ENCODE measurements at places on chromosomes 4 and X.

GRCh38 chr4:15971068-15971801 is 8.3 kb upstream of the FGFBP2 start:
- no peaks in the 10 kb centered on the region for H3K4me1 ChIP-seq
- peaks cover 2% of the 10 kb centered on the region for H3K36me3 ChIP-seq
- H3K27me3 ChIP-seq, result peaks cover 14% of the 10 kb centered on the region
- DNase-seq, result no peak

GRCh38 chrX:40298572-40299479 is 201.1 kb upstream of the BCOR start:
- peaks cover 3% of the 10 kb centered on the region for H3K27me3 ChIP-seq
- no peak overlapping the region for H3K27ac ChIP-seq
- no peak overlapping the region for H3K4me3 ChIP-seq

- no peaks in the 10 kb centered on the region for H3K36me3 ChIP-seq
- no peaks in the 10 kb centered on the region for H3K4me1 ChIP-seq
- H3K4me3 ChIP-seq, result no peak overlapping the region
- H3K27ac ChIP-seq, result no peak overlapping the region
Observed at GRCh38 chrX:117063224-117063623, 600.4 kb upstream of the CT83 start.

DNA sequence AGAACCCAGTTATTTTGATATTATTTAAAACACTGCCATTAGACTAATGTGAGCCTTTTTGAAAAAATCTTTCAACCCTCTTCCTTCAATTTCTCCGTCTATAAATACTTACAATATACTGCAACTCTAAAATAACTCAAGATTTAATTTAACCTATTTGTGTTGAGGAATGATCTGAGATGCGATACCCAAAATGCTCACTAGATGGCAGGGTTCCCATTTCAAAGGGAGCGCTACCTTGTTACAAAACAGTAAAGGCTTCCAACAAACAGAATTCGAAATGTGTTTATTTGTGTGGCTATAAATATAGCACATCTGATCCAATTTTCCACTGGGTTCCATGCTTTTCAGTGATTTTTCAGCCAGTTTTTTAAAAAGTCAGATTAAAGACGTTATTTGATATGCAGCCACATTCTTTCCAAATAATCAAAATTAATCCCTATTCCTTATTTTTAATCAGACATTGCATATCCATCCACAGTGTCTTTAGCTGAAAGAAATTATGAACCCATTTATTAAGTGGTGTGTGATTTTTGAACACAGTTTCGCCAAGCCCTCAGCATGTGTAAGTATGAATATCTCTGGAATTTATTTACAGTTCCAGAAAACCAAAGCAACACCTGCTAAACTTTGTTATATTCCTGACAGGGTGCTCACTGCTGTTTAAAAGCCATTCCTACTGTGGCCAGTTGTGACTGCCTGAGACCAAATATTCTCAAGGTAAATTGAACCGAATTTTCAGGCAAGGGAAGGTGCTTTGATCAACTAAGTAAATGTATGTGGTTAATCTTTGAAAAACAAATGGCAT is 668.0 kb upstream of the LCORL start:
- no peaks in the 10 kb centered on the region for H3K36me3 ChIP-seq
- H3K4me3 ChIP-seq, result no peak overlapping the region
- no peak overlapping the region for H3K27ac ChIP-seq
- H3K27me3 ChIP-seq, result peaks cover 2% of the 10 kb centered on the region
- no peaks in the 10 kb centered on the region for H3K4me1 ChIP-seq

DNA sequence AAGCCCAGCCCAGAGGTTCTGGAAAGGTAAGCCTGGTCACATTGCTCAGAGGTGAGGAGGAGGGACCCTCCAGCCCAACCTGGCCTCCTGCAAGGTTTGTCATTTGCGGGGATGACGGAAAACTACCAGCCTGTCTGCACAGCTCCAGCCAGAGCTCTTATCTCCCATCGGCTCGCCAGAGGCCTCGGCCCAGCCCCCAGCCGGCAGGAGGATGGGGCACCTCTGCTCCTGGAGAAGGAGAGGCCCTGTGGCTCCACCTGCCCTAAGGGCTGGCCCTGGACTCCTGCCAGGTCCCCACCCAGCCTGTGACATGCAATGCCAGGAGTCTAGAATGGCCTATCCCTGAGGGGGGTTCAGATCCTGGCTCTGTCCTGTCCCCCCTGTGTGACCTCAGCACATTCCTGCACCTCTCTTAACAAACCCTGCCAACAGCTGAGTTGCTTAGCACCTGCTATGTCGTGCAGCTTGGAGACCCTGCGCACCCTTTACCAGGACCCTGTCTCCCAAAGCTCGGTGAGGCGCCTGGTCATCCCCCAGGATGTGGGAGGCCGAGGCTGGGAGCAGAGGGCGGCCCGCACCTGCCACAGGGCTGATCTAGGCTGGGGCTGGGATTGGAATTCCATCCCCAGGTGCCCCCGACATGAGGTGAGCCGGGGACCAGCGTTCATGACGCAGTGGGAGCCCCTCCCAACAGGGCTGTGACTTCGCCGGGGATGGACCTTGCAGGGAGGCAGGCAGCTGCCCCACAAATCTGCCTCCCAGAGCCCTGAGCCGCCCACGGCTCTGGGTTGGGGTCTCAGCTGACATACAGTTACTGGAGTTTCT is 14.4 kb downstream of the ADRA2C start:
- H3K4me3 ChIP-seq, result no peak overlapping the region
- no peak for DNase-seq
- no peaks in the 10 kb centered on the region for H3K36me3 ChIP-seq
- H3K27me3 ChIP-seq, result no peaks in the 10 kb centered on the region

GRCh38 chr4:32485956-32486355 is 1765.8 kb downstream of the PCDH7 start:
- H3K36me3 ChIP-seq, result no peaks in the 10 kb centered on the region
- H3K27me3 ChIP-seq, result no peaks in the 10 kb centered on the region
- H3K4me3 ChIP-seq, result no peak overlapping the region
- H3K4me1 ChIP-seq, result no peaks in the 10 kb centered on the region
- no peak for DNase-seq
- no peak overlapping the region for H3K27ac ChIP-seq

DNA sequence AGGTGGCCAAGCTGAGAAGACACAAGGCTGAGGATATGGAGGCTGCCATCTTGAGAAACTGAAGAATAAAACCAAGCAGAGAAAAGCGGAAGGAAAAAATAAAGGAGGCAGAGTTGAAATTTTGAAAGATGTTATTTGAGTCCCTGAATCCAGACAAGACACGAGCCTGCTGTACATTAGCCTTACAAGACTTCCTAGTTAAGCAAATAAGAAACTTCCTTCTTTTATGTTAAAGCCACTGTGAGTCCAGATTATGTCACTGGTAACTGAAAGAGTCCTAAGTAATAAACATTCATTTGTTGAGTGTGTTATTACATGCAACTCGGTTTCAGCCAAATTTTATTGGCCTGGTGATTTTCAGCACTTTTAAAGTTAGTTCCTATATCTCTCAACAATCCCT is 30.4 kb downstream of the DRD5 start:
- no peak overlapping the region for H3K27ac ChIP-seq
- no peak overlapping the region for H3K4me3 ChIP-seq
- no peak for DNase-seq
- H3K36me3 ChIP-seq, result peaks cover 3% of the 10 kb centered on the region

DNA sequence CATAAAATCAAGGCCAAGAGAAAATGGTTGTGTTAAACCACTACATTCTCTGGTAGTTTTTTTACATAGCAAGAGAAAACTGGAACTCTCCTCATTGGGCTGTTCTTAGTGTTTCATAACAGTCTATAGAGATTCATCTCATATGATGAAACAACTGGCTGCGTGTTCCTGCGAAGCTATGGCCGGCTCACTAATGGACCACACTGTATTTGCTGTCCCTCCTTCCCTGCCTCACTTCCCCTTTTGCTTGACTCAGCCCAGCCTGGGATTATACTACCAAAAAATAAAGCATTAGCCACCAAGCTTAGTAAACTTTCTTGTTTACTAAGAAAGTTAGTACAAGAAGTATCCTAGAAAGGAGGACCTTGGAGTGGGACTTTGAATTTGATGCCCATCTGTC is 31.6 kb upstream of the LSM6 start:
- no peak overlapping the region for H3K27ac ChIP-seq
- H3K36me3 ChIP-seq, result no peaks in the 10 kb centered on the region
- no peak overlapping the region for H3K4me3 ChIP-seq
- H3K27me3 ChIP-seq, result peaks cover 6% of the 10 kb centered on the region
- no peaks in the 10 kb centered on the region for H3K4me1 ChIP-seq
- DNase-seq, result no peak

GRCh38 chr4:110876866-110877265 is 254.0 kb upstream of the PITX2 start:
- no peaks in the 10 kb centered on the region for H3K36me3 ChIP-seq
- H3K27ac ChIP-seq, result no peak overlapping the region
- no peaks in the 10 kb centered on the region for H3K27me3 ChIP-seq
- no peak overlapping the region for H3K4me3 ChIP-seq

GRCh38 chr4:169133932-169134331 is 123.9 kb upstream of the CBR4 start:
- H3K36me3 ChIP-seq, result no peaks in the 10 kb centered on the region
- H3K27ac ChIP-seq, result no peak overlapping the region
- peaks cover 7% of the 10 kb centered on the region for H3K27me3 ChIP-seq
- DNase-seq, result no peak

DNA sequence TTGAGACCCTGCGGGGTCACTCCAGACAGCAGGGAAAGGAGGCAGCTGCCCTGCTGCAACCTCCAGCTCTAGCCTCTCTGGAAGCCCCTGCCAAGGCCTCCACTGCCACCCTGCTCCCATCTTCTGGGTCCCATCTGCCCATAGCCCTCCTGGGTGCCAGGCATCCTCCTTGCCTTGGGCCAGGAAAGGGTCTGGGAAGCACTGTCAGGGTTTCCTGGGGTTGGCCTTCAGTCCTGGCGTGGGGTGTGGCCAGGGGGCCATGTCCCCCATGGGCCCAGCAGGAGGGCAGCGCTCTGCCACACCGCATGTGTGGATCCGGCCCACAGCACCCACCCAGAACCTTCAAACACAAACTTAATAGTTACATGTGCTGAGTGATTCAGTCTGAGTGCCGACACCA is 3.4 kb upstream of the CPLX1 start:
- no peak overlapping the region for H3K27ac ChIP-seq
- H3K4me3 ChIP-seq, result no peak overlapping the region
- DNase-seq, result no peak
- H3K4me1 ChIP-seq, result peaks cover 6% of the 10 kb centered on the region
- no peaks in the 10 kb centered on the region for H3K36me3 ChIP-seq

DNA sequence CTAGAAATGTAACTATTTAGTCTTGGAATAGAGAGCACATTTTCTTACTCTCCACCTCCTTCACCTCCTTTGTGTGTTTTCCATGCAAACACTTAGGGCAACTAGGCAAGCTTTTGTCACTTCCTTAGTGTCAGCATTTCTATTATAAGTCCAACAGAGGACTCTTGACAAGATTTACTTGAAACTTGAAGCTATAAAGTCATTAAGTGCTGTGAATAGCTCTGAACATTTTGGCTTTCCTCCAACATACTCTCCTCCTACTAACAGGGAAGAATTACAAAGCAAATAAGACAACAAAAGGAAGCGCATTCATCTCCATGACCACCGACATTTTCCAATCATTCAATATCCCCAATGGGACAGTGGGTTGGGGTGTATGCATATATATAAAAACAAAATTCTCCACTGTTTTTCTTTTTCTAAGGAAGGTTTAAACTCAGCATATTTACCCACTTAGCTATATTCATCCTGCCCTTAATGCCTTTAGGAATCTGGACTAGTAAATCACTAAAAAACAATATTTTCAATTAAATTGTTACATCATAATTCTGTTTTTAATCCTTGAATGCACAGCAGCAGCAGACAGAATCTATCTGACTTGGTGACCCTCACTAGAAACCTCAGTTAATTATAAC is 264.6 kb downstream of the SNCA start:
- no peak for DNase-seq
- no peak overlapping the region for H3K4me3 ChIP-seq
- peaks cover 8% of the 10 kb centered on the region for H3K27me3 ChIP-seq
- H3K4me1 ChIP-seq, result no peaks in the 10 kb centered on the region
- no peak overlapping the region for H3K27ac ChIP-seq

GRCh38 chrX:66074920-66075879 is 35.3 kb upstream of the VSIG4 start:
- H3K27me3 ChIP-seq, result no peaks in the 10 kb centered on the region
- peak overlapping the region; percentile 83 for H3K4me3 ChIP-seq
- H3K36me3 ChIP-seq, result peaks cover 16% of the 10 kb centered on the region
- H3K4me1 ChIP-seq, result peaks cover 20% of the 10 kb centered on the region
- peak; percentile 42 for DNase-seq

- no peak overlapping the region for H3K4me3 ChIP-seq
- H3K4me1 ChIP-seq, result no peaks in the 10 kb centered on the region
- H3K36me3 ChIP-seq, result no peaks in the 10 kb centered on the region
- H3K27me3 ChIP-seq, result peaks cover 7% of the 10 kb centered on the region
- no peak overlapping the region for H3K27ac ChIP-seq
Observed at GRCh38 chr4:99723612-99724011, 66.0 kb upstream of the C4orf54 start.

GRCh38 chrX:63350465-63350877 is 661 bp downstream of the SPIN4 start:
- peak overlapping the region; percentile 94 for H3K27ac ChIP-seq
- DNase-seq, result peak; percentile 33

DNA sequence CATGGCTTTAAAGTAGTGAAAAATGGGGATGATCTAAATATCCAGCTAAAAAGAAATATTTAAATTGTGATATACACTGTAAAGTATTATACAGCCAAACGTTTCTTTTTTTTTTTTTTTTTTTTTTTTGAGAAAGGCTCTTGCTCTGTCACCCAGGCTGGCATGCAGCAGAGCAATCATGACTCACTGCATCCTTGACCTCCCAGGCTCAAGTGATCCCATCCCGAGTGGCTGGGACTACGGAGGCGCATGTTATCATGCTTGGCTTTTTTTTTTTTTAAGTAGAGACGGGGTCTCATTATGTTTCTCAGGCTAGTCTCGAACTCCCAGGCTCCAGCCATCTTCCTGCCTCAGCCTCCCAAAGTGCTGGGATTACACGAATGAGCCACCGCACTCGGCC is 17.1 kb downstream of the SMIM14 start:
- H3K4me3 ChIP-seq, result no peak overlapping the region
- no peaks in the 10 kb centered on the region for H3K4me1 ChIP-seq
- no peaks in the 10 kb centered on the region for H3K27me3 ChIP-seq
- H3K27ac ChIP-seq, result no peak overlapping the region
- H3K36me3 ChIP-seq, result no peaks in the 10 kb centered on the region

DNA sequence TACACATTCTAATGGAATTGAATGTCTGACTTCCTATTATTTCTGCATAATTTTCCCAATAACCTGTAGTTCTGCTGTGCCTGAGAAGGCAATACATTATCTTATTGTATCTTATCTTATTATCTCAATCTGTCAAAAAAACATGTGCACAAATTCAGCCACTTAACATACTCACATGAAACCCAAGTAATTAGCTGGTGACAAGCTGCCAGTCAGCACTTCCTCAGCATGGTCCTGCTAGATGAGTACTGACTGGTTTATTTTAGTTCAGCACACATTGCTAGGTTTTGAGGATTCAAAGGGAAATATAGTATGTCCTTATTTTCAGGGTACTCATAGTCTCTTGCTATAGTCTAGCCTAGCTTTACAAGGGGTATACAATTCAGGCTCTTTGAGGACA is 17.9 kb upstream of the FGG start:
- H3K36me3 ChIP-seq, result no peaks in the 10 kb centered on the region
- DNase-seq, result no peak
- peaks cover 30% of the 10 kb centered on the region for H3K27me3 ChIP-seq

GRCh38 chr4:173527103-173527891 is 2.7 kb downstream of the HAND2 start:
- DNase-seq, result no peak
- peak overlapping the region; percentile 79 for H3K27ac ChIP-seq
- H3K4me3 ChIP-seq, result peak overlapping the region; percentile 28
- H3K36me3 ChIP-seq, result peaks cover 7% of the 10 kb centered on the region
- peaks cover 19% of the 10 kb centered on the region for H3K4me1 ChIP-seq

GRCh38 chrX:68895778-68896177 is 67.0 kb downstream of the EFNB1 start:
- H3K4me3 ChIP-seq, result no peak overlapping the region
- no peak overlapping the region for H3K27ac ChIP-seq
- no peaks in the 10 kb centered on the region for H3K4me1 ChIP-seq
- no peaks in the 10 kb centered on the region for H3K36me3 ChIP-seq
- H3K27me3 ChIP-seq, result no peaks in the 10 kb centered on the region
- no peak for DNase-seq
